Activated CD4-positive, alpha-beta T cell treated with anti-CD3 and anti-CD28 coated beads, Interleukin-2, amount 10 ng/mL, durations not matched to agents 7 days and 5 days (primary cell): ENCODE measurements at places on chromosomes 1 and 21.

DNA sequence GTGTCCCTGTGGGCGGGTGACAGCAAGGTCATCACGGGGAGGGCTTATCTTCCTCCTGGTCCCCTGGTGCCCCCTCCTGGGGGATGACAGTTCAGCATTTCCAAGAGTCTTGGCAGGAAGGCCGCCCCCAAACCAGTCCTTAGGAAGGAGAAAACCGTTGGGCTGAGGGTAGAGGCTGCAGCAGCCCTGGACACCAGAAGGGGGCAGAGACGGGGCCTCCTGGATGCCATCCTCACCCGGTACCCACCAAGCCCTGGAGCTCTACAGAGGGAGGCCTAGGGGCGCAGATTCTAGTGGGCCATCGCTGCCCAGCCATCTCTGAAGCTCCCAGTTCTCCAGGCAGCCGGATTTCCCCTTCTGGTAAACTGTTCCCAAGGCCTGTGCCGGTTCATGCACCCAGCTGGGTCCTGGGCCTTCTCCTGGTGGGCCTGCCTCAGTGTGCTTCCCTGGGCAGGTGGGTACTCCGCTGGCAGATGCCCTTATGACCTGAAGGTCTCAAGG lies 14.8 kb upstream of the ZNF669 start:
- DNase-seq: no peak

GRCh38 chr1:51915951-51916350 lies 37.4 kb upstream of the NRDC start:
- DNase-seq: no peak

GRCh38 chr21:36727866-36728265 lies 29.0 kb downstream of the SIM2 start:
- DNase-seq: no peak

DNA sequence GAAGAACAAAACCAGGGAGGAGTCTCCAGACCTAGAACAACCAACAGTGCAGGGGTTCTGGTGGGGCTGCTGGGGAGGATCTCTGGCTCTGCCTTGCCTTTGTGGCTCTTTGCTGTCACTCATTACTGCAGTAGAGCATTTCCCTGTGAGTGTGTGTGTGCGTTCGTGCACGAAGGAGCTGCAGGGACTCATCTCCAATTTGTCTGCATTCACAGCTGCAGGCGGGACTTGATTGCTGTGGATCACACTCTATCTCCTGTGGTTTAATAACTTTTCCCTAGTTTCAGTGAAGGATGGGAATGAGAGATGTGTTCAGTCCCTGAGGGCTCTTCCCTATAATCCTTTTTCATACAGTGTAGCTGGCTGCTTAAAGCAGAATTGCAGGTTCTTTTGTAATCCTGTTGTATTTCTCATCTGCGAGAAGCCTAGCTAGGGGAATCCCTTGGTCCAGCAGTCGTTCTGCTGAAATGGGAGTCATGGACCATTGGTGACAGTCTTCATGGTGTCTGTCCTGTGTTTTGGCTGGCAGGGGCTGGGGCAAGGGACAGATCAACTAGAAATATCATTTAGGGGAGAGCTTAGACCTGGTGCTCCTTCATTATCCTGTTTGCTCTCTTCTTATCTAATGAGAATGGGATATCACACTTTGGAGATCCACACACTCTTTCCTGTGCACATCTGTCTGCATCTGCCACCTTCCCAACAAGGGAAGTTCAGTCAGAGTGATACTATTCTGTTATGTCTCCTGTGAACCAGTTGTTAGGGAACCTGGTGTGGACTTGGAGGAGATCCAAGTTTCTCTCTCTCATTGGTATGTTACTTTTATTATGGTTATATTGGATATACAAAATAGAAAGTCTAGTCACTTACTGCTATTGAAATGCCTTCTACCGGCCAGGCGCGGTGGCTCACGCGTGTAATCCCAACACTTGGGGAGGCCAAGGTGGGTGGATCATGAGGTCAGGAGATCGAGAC lies 3.0 kb downstream of the PCP4L1 start:
- no peak for DNase-seq

DNA sequence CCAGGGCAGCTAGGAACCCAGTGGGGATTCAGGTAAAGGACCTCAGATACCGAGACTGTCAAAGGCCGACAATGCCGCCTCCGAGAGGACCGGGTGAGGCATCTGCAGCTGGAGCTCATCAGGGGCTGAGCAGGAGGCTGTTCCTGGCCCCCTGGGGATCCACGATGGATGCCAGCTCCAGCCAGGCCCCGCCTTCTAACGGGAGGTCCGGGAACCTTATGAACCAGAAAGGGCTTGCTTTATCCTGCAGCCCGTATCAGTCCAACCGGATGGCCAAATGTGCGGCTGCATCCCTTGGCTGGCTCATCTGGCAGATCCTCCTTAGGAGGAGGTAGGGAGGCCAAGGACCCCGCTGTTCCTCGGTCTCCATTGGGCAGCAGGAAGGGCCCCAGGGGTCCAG lies 32.0 kb downstream of the SLC45A1 start:
- DNase-seq: no peak

DNA sequence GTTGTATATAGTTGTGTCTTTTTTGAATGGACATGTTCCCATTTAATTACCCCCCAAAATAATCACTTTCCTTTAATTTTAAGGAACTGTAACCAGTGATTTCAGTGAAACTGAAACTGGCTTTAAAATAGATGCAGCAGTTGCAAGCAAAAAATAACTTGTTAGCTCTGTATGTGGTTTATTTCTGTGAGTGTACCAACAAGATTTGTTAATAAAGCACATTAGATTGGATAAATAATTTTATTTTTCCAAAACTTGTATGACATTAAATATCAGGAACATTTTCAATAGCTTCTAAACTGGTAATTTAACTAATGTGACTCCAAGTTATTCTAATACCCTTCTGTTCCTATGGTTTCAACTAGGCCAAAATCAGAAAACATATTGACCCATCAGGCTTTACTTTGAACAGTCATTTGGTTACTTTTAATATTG lies 184.3 kb upstream of the CACYBP start:
- DNase-seq: no peak

DNA sequence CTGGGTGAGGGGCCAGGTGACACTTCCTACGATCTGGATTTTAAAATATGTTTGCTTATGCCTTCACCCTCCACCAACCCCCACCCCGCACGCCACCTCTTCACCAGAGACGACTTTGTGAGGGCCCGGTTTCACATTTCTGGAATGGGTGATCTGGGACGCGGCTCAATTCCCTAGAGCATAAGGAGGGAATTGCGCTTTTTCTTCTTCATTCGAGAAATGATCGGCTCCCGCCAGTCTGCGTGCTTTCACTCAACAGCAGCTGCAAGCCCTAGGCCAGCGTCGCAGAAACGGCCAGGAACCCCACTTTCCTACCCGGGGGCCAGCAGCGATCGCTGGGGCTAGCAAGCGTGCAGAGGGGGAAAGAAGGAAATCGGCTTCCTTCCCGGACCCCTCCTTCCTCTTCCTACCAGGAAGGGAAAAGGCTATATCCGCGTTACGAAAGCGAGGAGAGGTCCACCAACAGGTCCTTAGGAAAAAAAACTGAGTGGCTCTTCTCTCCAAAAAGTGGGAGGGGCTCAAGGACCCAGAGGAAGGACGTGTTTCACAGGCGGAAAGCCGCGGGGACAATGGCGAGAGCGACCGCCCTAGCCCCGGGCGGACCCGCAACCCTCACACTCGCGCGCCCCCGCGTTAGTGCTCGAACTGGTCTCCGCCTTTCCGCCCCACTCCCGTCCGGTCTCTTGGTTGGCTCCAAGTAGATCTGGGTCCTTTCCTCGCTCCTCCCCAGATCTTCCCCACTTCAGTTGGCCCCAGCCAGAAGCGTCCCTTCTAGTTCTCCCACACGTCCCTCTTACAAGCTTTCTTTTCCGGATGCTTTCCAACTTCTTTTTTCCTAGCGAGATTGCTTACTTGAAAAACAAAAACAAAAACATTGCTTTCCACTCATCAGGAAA lies 1.1 kb upstream of the ADAMTS1 start:
- no peak for DNase-seq

DNA sequence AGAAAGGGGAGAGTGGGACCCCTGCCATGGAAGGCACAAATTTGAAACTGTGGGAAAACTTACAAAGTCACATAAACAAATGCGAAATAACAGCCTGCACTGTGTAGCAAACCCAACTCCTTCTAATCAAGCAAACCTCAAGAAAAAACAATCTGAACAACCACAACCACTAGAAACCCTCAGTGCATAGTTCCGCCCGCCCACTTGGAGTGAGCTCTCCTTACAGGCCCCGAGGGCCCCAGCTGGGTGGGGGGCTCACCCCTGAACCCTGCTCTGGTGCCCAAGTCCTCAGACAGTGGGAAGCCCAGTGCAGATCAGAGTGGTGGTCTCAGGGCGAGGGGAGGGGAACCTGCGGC lies 931 bp upstream of the MXRA8 start:
- peak; percentile 49 for DNase-seq

- DNase-seq: no peak
Measured at GRCh38 chr1:175830500-175830899, 87.1 kb upstream of the TNR start.

GRCh38 chr1:243926299-243926698 lies 76.3 kb upstream of the AKT3 start:
- no peak for DNase-seq

GRCh38 chr21:42654179-42654912 lies 925 bp downstream of the PDE9A start:
- peak; percentile 10 for DNase-seq

- no peak for DNase-seq
Measured at GRCh38 chr1:106756752-106757151, 299.7 kb upstream of the PRMT6 start.

DNA sequence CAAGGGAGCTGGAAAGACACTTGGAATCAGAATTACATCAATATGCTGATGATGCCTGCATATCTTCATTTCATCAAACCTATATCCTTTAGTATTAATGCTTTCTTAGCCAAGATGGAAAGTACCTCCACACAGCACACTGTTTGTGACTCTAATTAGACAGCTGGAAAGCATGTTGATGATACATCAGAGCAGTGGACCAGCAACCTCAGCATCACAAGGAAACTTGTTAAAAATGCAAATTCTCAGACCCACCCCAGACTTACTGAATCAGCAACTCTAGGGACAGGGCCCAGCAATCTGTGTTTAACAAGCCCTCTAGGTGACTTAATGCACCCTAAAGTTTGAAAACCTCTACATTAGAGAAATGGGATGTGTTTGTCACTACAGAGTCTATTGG lies 332.1 kb downstream of the DPYD start:
- DNase-seq: no peak

- no peak for DNase-seq
Measured at GRCh38 chr21:45875416-45875760, 106.2 kb upstream of the COL6A1 start.

GRCh38 chr1:21585037-21585436 lies 75.8 kb downstream of the ALPL start:
- no peak for DNase-seq

DNA sequence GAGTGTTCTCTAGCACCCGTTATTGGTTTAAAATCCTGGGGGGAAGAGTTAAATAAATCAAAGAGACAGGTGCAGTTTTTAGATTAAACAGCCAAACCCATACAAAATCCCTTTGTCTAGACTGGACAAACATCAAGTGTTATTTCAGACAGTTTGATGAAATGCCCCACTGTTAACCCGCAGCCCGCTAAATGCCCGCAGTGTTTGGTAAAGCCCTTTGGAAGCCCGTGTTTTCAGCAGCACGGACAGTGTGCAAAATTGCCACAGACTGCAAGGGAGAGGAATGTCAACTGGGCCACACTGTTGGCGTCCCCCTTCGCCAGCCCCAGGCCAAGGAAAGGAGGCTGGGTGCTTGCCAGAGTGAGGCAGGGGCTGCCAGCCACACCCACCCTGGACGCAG lies 26.6 kb downstream of the AJAP1 start:
- DNase-seq: no peak

DNA sequence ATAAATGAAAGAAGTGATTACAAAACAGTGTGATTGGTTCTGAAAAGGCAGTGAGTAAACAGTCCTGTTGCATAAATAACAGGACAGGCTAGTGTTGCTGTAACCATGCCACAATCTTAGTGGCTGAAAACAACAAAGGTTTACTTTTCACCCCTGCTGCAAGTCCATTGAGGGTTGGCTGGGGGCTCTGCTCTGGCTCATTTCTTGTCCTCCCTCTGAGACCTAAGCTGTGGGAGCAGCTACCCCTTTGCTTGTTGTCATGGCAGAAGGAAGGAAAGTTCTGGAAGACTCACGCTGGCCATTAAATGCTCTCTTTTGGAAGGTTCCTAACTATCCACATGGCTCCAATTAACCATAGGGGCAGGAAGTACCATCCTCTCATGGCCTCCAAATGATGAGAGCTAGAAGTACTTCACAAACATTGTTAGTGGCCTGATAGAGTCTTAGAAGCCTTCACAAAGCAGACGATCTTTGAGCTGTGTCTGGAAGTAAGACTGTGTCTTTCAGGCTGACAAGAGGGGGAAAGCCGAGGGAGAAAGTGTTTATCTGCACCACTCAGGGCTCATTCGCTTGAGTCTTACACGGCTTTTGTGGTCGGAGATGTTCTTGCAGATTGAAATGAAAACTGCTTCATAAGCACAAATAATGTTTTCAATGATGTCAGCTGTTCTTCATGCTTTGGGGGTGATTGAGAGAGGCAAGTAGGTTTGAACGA lies 11.9 kb downstream of the RCSD1 start:
- no peak for DNase-seq

DNA sequence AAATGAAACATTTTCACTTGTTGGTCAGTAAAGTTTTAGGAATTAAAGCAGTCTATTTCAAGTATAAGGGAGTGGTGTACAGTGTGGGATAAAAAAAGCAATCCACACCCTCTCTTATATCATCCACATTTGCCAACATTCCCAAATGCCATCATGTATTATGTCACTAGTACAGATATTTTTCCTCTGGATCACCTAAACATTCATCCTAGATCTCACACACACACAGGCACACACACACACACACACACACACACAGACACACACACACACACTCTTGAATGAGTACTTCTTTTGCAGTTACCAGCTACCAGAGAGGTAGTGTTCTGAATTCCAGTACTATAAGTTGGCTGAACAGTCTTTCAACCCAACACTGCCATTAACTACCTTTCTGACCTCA lies 1369.1 kb upstream of the ADGRL4 start:
- DNase-seq: no peak

GRCh38 chr1:201870397-201870796 lies 18.3 kb upstream of the SHISA4 start:
- no peak for DNase-seq

DNA sequence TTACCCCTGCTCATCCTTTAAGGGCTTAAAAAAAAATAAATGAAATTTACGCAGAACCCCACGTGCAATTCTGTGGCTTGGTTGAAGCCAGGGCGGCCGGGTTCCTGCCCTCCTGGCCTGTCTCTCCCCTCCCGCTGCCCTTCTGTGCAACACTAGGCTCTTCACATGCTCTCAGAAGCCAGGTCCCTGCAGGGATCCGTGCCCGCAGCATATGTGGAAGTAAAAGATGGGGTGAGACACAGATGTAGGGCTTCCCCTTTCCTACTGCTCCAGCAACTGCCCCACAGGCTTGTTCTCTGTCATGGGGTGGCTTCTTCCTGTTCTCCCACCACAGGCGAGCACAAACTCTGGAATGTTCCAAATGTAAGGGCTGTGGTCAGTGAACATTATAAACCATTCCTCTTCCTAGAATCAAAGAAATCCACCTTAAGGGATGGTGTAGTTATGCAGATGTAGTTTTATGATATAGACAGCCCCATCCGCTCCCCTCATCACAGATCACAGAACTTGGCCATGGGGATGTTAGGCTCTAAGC lies 535.4 kb downstream of the KIF26B start:
- no peak for DNase-seq
